ENCODE measurements at places on chromosomes 6 and 20.

DNA sequence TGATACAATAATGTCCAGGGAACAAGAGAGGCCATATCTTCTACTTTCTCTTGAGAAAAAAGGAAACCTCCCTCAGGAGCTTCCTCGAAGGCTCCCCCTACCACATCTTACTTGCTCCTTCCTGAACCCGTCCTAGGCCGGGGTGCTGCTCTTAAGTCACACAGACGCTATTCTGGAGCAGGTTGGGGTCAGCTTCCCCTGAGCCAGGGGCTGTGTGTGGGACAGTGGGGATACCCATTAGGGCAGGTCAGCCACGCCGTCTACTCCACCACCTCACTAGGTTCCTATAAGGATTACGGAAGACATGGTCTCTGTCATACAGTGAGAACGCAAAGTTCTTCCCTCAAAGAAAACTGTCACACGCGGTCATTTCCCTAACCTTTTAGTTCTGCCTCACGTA, 8.2 kb upstream of the PPP1R3G start:
- no peak for DNase-seq

- DNase-seq, result no peak
Observed at GRCh38 chr20:50149481-50150254, 3.9 kb downstream of the PEDS1 start.

DNA sequence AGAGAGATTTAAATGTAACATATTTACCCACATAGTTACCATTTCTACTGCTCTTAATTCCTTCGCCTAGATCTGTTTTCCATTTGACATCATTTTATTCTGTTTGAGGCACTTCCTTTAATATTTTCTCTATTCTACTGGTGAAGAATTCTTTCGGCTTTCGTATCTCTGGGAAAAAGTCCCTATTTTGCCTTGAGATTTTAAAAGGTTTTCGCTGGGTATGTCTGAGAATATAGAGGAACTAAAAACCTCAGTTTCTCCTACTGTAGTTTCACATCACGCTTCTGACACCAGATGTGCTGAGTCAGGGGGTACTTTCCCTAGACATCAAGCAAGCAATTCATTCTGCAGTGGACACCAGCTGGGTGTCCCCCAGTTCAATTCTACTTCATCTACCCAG, 61.7 kb downstream of the E2F3 start:
- no peak for DNase-seq

DNA sequence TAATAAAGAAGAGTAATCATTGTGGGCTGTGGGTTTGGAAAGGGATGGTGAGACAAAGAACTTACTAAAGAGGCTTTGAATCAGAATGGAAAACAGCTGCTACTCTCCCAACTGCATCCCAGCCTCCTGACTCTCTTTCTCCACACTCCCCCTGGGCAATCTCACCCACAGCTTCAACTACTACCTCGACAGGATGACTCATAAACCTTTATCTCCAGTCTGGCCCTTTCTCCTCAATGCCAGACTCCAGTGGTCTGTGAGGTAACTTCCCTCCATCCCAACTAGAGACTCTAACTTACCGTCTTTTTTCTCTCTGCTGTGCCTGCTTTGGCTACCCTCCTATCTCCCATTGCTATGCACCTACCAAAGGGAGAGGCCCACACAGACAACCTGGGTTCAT, 135.3 kb upstream of the RREB1 start:
- no peak for DNase-seq

DNA sequence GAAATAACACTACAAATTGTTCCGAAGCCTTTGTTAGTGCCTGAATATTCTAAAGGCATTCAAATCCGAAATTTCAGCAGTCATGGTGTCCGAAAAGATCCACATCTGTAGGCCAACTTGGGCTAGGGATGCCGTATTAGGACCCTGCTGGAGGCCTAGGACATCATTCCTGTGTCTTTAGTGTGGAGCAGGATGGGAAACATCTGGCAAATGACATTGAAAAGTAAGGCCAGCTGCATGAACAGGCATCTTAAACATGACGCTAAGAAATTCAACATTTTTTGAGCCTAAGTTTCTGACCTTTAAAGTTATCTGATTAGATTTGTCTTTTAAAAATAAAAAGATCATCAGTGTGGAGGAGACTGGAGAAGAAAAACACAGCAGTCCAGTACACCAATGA, 91.3 kb downstream of the MYLK4 start:
- no peak for DNase-seq

DNA sequence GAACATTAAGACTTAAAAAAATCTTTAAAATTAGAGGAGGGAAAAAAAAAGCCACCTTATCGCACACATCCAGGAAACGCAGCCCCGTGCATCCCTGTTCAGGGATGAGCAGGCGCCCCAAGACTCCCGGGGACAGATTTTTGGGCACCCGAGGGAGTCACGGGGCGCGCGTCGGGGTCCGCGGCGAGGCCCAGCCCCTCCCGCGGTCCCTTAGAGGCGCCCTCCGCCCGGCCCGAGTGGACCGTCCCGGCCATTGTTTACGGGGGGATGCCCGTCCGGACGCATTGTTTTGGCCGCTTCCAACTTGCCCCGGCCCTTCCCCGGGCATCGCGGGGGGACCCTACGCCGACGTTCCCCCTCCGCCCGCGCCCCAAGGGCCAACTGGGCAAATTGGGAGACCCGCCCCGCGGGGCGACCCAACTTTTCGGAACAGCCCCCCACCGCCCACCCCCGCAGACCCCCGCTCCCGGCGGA, 610 bp downstream of the ZNF217 start:
- DNase-seq, result no peak

DNA sequence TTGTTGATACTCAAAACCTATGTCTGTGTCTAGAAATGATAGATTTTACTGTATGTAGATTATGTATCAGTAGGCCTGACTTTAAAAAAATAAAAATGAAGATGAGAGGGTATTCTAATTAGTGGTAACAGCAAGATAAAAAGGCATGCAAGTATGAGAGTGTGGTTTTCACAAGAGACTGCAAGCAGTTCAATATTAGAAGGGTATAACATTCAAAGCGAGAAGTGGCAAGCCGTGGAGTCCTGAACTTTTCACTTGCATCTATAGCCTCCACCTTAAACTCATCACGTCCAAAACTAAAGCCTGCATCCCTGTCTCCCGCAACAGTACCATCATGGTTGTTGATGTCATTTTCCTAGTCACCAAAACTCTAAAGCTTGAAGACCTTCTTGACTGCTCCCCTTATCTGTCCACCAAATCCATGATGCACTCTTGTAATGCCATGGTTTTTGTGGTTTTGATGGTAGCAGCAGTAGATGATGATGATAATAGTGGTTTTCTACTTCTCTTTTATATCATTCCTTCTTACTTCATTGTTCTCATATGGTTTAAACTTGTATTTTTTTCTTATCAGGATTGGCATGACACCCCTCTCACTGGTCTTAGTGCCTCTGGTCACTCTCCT, 9.2 kb upstream of the CGA start:
- no peak for DNase-seq

DNA sequence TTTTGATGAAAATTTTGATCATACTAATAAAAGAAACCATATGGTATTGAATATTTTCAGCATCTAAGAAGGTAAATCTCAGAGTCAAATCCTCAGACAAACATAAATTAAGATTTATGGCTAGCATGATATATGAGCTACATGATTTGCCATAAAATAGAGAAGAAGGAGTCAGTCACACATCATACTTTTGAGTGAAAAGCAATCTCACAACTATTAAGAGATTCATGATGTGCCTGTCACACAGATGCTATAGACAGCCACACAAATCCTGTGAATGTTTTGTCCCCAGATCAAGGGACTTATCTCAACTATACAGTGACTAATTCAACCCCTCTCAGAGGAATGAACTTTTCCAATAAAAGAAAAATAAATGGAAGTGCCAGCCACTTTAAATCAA, 85.7 kb downstream of the BTBD9 start:
- no peak for DNase-seq

DNA sequence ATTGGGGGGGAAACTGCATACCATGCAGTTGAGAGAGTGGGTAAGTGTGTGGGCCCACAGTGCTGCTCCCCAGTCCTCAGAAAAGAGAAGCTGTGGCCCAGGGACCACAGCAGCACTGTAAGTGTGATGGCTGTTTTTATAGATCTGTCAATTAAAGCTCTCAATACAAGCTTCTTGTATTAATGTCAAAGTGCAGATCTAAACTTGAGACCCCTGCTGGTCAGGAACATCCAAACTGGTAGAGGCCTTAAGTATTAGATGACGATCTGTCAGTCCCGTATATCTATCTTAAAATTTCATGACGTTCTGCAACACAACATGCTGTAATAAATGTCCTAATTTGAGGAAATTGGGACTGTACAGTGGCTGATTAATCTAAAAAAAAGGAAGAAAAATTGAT, 74.8 kb downstream of the TULP4 start:
- no peak for DNase-seq

GRCh38 chr20:20198011-20198410, 145.7 kb downstream of the CFAP61 start:
- DNase-seq, result no peak

GRCh38 chr6:51049288-51049982, 230.8 kb downstream of the TFAP2B start:
- DNase-seq, result no peak

DNA sequence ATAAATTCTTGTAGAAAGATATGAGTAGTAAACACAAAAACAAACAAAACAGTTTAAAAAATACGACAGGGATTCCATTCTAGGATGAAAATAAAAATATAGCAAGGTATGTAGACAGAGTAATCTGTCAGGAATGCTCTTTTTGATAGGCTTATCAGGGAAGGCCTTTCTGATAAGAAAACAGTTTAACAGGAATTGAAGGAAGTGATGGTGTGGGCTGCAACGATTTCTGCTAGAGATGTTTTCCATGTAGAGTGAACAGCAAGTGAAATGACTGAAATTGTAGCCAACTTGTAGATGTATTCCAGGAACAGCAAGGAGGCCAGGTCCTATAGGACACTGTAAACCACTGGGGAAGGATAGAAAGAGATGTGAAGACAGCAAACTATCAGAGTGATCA, 689.7 kb upstream of the GJE1 start:
- no peak for DNase-seq

GRCh38 chr20:8388141-8388540, 256.1 kb downstream of the PLCB1 start:
- DNase-seq, result no peak

- DNase-seq, result no peak
Observed at GRCh38 chr6:15246217-15246665, 372 bp downstream of the JARID2 start.

DNA sequence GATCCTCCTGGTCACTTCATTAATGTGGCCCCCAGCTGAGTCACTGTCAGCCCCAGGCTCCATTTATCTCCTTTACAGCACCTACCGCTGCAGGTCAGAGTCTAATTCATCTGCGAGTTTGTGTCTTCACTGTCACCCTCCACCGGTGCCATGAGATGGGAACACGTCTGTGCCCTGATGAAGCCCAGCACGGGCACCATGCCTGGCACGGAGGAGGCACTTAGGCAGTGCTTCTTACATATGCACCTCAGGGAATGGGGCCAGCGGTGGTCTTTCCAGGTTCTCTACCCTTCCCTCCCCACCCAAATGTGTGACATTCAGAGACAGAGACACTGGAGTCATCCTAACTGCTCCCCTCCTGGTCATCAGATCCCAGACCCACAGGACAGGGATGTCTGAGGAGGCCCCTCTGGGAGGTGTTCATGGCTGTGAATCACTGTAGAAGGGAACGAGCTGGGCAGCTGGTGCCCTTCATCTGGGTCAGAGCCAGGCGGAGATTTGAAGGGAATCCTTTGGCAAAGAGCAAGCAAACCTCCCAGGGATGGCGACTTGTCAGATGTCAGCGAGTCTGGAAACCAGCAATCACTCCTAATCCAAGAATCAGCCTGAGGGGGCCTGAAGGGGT, 364.6 kb downstream of the PREX1 start:
- no peak for DNase-seq

DNA sequence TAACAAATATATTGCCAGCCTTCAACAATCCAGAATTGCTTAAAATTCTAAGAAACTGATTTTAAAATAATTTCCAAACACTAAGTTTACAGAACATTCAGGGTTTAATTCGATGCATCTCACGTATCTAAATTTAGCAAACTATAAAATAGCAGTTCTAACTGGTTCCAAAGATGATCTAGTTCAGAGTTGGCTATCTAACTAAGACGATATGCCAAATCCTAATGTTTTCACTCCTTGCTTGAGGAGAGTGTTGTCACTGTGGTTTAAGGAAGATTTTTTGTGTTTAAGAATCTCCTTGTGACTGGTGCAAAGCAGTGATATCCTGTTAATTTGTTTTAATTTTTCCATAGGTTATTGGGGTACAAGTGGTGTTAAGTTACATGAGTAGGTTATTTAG, 311.5 kb upstream of the ID4 start:
- no peak for DNase-seq

DNA sequence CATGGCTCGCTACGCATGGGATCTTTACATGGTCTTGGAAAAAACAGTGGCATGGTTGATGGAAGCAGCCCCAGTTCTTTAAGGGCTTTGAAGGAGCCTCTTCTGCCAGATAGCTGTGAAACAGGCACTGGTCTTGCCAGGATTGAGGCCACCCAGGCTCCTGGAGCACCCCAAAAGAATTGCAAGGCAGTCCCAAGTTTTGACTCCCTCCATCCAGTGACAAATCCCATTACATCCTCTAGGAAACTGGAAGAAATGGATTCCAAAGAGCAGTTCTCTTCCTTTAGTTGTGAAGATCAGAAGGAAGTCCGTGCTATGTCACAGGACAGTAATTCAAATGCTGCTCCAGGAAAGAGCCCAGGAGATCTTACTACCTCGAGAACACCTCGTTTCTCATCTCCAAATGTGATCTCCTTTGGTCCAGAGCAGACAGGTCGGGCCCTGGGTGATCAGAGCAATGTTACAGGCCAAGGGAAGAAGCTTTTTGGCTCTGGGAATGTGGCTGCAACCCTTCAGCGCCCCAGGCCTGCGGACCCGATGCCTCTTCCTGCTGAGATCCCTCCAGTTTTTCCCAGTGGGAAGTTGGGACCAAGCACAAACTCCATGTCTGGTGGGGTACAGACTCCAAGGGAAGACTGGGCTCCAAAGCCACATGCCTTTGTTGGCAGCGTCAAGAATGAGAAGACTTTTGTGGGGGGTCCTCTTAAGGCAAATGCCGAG, 78.2 kb downstream of the ASXL1 start:
- no peak for DNase-seq

DNA sequence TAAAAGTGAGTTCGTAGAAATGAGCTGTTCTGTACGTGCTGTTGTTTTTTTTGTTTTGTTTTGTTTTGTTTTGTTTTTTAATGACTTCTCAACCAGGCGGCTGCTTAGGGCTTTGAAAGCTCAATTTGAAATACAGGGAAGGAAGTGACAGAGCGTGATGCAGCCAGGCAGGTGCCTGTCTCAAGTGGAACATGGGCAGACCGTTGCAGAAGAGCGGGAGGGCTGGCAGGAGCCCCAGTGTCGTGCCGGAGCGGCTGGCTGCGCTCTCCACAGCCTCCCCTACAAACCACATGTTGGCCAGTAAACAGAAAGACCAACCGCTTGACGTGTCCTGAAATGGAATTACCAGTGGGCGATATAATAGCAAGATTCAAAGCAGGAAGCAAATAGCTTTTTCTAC, 164.9 kb upstream of the RREB1 start:
- no peak for DNase-seq
